Natural killer cell treated with Interleukin-12 subunit alpha and Interleukin-12 subunit beta and Interleukin-15 and Interleukin-18, amount 100 ng/mL, for 72 hours (primary cell): ENCODE measurements at places on chromosomes 11 and 22. TPM values are rescaled to one million over a fixed set of nuclear protein-coding genes. Genes with fewer than 3 reads are reported as not detected.

GRCh38 chr11:119410501-119410900, 12.5 kb downstream of the THY1 start:
- no peak overlapping the region for H3K4me3 ChIP-seq
- no peaks in the 10 kb centered on the region for H3K36me3 ChIP-seq
- no peak for DNase-seq
- H3K27ac ChIP-seq, result no peak overlapping the region
- no peaks in the 10 kb centered on the region for H3K4me1 ChIP-seq
- H3K27me3 ChIP-seq, result peaks cover 21% of the 10 kb centered on the region

SAA2 gene
- total RNA-seq, result not detected

RFPL1 gene
- total RNA-seq, result not detected

SCUBE1 gene
- total RNA-seq, result 0.14 TPM
